Stimulated activated CD8-positive, alpha-beta memory T cell treated with anti-CD3 and anti-CD28 coated beads, Interleukin-7, amount 100 ng/mL, for 4 hours (primary cell): ENCODE measurements at places on chromosomes 4 and X.

GRCh38 chr4:174320494-174321199 lies 36.9 kb downstream of the CEP44 start:
- no peak for DNase-seq

GRCh38 chrX:72255445-72255844 lies 16.6 kb upstream of the ERCC6L start:
- no peak for DNase-seq

- DNase-seq = no peak
Measured at GRCh38 chr4:39337841-39338240, 28.3 kb downstream of the RFC1 start.

GRCh38 chr4:74499986-74500781 lies 55.2 kb downstream of the AREG start:
- DNase-seq = no peak

- no peak for DNase-seq
Measured at GRCh38 chr4:160701671-160702070, 1462.1 kb downstream of the FSTL5 start.

- DNase-seq = no peak
Measured at GRCh38 chr4:129344058-129344457, 248.1 kb downstream of the C4orf33 start.

GRCh38 chr4:138894011-138894410 lies 121.6 kb upstream of the NOCT start:
- DNase-seq = no peak
